T-helper 2 cell (primary cell): ENCODE measurements at places on chromosomes 6 and 20.

DNA sequence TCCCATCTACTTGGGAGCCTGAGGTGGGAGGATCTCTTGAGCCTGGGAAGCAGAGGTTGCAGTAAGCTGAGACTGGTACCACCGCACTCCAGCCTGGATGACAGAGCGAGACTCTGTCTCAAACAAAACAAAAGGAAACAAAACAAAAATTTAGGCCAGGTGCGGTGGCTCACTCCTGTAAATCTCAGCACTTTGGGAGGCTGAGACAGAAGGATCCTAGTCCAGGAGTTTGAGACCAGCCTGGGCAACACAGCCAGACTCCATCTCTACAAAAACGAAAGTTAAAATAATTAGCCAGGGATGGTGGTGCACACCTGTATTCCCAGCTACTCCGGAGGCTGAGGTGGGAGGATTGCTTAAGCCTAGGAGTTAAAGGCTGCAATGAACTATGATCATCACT is 183.2 kb upstream of the ZNF217 start:
- DNase-seq, result no peak

DNA sequence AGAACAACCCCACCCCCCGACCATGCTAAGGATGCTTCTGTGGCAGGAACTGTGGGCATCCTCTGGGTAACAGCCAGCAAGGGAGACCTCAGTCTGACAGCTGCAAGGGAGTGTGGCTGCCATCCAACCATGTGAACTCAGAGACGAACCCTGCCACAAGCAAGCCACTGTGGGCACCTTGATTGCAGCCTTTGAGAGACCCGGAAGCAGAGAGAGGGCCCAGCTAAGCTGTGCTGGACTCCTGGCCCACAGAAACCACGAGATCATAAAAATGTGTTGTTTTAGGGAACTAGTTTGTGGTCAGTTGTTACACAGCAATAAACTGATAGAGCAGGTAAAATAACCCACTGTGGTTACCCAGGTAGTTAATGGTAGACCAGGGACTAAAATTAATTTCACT is 414.6 kb downstream of the CDH26 start:
- no peak for DNase-seq

DNA sequence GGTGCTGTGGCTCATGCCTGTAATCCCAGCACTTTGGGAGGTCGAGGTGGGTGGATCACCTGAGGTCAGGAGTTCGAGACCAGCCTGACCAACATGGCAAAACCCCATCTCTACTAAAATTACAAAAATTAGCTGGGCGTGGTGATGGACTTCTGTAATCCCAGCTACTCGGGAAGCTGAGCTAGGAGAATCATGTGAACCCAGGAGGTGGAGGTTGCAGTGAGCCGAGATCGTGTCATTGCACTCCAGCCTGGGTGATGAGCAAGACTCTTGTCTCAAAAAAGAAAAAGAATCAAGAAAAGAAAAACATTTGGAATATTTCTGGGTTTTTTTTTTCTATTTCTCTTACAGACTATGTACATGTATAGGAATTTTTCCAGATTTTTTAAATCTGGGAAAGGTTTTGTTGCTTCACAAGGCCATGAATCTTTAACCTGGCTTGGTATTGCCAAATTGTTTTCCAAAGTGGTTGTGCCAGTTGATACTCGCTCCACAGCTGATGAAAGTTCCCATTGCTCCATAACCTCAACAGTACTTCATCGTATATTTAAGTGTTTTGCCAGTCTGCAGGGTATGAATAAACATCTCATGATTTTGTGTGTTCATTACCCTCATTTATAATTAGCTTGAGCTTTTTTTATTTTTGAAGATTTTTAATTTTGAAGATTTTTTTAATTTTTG is 33.5 kb downstream of the RNF217 start:
- no peak for DNase-seq

DNA sequence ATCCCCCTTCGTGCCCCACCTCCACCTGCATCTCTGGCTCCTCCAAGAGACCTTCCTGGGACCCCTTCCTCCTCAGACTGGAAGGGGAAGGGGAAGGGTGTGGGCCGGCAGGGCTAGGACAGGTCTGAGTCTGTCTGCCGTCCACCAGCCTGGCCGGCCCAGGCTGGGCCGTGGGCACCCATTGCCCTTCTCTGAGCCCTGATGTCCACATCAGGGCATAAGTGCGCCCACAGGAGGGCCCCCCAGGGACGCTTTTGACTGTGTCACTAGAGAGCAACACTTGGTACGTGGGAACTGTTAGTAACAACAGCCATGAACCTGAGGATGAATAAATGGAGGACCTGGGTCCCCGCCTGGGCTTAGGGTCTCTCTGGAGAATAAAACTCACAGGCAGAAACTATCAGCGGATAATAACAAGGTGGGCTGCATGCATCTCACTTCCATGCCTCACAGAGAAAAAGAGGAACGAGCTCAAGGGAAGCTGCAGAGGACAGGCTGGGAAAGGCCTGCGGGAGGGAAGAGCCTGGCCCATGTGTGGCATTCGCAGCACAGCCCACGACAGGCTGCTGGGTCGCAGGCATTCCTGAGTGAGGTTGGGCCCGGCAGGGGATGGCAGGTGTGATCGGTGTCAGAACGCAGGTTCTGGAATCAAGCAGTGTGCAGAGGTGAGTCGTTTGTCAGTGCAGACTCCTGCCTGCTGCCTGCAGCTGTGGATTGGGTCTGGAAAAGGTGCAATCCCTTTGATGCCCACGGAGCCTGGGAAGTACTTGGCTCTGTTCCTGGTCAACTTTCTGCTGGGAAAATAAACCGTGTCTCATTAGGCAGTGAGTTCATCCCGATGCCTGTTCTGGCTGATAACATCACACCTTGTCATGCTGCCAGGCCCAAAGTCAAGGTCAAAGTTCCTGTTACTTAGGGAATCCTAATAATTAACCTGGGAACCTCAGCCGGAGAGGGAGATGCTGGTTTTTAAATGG is 60.9 kb downstream of the BCAS4 start:
- no peak for DNase-seq
